Stimulated activated CD4-positive, alpha-beta T cell treated with anti-CD3 and anti-CD28 coated beads, TNF-alpha, amount 100 ng/mL, for 24 hours (primary cell): ENCODE measurements at places on chromosomes 4 and X.

- no peak for DNase-seq
Measured at GRCh38 chrX:116292183-116292582, 121.6 kb downstream of the AGTR2 start.

- DNase-seq = no peak
Measured at GRCh38 chrX:134426281-134426680, 33.7 kb upstream of the HPRT1 start.

GRCh38 chr4:8505229-8505628 lies 64.7 kb downstream of the TRMT44 start:
- DNase-seq = no peak

- no peak for DNase-seq
Measured at GRCh38 chrX:24292353-24292752, 21.5 kb downstream of the SUPT20HL2 start.

- no peak for DNase-seq
Measured at GRCh38 chrX:30779453-30780030, 109.5 kb downstream of the TAB3 start.

DNA sequence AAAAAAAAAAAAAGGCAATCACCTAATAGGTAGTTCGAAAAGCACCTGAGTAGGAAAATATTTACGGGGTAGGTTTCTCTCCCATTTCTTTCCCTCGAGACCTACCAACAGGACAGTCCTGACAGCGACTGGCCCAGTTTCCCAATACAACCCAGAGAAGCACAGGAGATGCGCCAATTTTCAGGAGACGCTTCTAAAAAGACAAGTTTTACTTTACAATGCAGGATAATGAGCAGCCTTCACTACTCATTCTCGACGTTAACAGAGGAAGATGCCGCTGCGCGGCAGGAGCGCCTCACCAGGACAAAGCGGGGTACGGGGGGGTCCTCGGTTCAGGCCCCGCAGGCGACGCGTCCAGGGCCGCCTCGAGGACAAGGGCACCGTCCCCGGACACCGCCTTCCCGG lies 708 bp downstream of the BCLAF3 start:
- DNase-seq = no peak

- DNase-seq = no peak
Measured at GRCh38 chr4:72587334-72587733, 18.3 kb upstream of the ADAMTS3 start.

DNA sequence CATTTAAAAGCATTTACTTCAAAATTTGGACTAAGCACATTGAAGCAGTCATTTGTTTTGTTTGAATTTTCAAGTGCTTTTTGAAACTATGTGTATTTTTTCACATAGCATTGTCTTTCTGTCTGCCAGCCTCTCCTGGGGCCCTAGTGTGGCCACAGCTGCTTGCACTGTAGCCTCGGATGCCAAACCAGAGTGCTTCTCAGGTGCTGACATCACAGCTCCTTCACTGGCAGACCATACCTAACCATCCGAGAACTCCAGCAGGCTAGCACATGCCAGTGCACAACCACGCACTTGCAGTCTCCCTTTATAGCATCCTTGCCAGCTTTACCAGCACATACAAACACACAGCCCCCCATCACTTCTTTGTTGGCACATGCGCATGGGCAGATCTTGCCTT lies 1019.7 kb downstream of the STPG2 start:
- DNase-seq = no peak

- peak; percentile 5 for DNase-seq
Measured at GRCh38 chr4:147019091-147019490, 73.4 kb upstream of the TTC29 start.

GRCh38 chr4:108166441-108167315 lies 2.1 kb downstream of the LEF1 start:
- no peak for DNase-seq

GRCh38 chrX:15418041-15418706 lies 34.0 kb upstream of the VEGFD start:
- no peak for DNase-seq

DNA sequence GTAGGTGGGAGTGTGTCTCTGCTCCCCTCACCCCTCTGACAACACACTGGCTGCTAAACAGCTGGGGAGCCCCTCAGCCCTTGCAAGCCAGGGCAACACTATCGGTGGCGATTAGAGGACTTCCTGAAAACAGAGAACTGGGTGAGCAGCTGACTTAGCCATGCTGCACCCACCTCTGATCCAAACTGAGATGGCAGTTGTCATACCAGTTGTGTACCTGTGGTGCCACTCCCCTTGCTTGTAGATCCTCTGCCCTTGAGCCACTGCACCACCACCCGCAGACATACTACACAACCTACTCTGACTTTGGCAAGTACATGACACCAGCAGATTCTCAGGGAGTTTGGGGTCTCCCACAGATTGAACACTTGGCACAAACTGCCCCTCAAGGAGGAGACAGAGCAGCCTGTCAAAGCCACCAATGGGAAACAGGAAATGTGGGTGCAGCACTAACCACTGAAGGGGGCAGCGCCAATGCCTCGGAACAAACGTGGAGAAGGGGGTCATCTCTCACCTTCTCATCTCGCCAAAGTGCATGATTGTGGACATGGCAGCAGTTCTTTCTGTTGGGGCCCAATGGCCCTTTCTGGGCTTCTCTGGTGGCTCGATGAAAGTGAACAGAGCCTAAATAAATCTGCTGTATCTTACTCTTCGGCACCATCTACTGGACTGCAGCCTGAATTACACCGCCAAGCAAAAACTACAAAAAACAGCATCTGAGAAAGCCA lies 119.8 kb downstream of the NEK1 start:
- no peak for DNase-seq

- no peak for DNase-seq
Measured at GRCh38 chr4:110296892-110297291, 98.5 kb upstream of the ELOVL6 start.

DNA sequence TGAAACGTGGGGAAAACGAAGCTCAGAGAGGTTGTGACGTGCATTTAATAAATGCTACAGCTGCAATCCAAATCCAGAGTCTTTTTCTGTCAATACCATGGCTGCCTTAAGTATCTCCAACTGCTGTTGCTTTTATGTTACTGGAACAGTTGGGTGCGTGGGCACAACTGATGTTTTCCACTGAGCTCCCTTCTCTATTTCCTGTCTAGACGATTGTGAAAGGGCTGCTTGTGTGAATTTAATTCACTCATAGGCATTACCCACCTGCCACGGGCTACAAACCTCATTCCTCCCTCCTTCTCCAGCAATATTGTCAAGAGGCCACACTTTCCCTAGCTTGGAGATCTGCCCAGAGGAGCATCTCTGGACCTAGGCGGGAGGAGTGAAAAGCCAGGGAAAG lies 526.0 kb downstream of the MID1IP1 start:
- peak; percentile 24 for DNase-seq

- DNase-seq = no peak
Measured at GRCh38 chr4:176845636-176846035, 52.9 kb upstream of the VEGFC start.

DNA sequence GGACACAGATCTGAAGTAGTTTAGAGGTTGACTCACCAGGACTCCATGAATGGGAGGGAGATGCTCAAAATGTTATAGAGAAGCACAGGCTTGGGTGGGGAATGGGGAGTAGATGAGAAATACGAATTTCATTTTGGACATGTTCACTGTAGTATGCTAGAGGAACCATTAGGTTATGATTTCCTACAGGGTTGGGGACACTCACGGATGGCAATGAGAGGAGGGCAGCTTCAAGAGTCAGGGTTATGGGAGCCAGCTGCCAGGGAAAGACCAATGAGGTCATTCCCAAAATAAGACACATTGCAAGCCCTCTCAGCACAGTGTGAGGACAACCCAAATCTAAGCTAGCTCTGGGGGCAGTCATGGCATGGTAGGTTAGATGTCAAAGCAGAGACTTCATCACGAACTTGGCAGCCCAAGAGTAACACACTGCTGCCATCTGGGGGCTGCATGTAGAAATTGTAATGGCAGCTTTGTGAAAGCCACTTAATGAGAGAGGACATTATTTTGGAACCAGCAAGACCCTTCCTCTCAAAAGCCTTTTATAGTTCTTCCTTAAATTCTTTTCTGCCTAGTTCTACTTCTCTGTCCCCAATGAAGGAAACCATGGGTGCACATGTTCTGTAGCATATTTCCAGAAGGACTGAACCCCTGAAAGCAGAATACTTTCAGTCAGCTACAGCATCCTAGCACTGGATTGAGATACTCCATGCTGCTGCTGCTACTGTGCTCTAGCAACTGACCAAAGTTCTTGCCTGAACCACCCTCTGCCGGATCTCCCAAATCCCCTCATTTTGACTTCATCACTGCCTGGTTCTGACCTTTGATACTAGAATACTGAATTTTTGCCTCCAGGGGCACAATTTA lies 16.2 kb upstream of the ZCCHC12 start:
- DNase-seq = peak; percentile 22

GRCh38 chrX:129945131-129945530 lies 37.3 kb upstream of the BCORL1 start:
- no peak for DNase-seq

GRCh38 chr4:102717448-102718092 lies 43.2 kb downstream of the MANBA start:
- no peak for DNase-seq

- DNase-seq = no peak
Measured at GRCh38 chrX:139795196-139795595, 87.2 kb upstream of the MCF2 start.

- DNase-seq = no peak
Measured at GRCh38 chr4:160825644-160826338, 1338.0 kb downstream of the FSTL5 start.

DNA sequence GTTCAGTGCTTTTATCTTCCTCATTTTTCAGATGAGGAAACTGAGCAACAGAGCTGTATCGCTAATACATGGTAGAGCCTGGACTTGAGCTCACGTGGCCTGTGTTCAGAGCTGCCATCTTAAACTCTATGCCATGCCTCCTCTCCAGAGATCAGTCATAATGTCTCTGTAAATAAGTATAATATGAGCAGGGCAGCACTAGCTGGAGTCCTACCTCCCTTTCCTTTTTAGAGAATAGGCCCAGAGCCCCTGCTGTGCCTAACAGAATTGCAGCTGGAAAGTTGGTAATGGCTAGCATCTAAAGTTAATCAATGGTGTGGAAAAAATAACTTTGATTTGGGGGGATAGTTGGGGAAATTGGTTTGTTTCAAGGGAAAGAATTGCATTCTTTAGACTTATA lies 20.4 kb downstream of the CASP6 start:
- no peak for DNase-seq

DNA sequence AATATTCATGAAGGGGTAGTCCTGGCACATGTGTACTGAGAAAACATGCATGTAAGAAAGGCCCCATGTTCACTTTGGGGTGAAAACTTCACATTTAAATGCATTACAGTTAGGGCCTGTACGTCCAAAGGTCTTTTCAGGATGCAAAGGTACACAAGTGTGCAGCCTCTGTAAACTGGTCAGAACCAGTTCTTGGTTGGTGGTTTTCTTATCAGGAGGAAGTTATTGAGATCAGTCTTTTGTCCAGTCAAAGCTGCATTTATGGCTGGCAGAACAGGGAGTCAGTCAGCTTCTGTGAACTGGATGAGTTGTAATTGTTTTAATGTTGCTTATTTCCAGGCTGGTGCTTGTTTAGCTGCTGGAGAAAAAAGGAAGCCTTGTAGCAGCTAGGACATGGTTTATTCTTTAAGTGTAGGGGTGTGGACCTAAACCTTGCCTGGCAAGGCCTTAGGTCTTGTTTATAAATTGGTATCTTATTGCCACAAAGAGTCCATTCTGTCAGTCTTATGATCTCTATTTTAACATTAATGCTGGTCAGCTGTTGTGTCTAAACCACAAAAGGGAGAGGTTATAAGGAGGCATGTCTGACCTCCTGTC lies 1906.6 kb upstream of the TENM3 start:
- DNase-seq = no peak

- no peak for DNase-seq
Measured at GRCh38 chr4:76589872-76590797, 155.1 kb downstream of the SHROOM3 start.

DNA sequence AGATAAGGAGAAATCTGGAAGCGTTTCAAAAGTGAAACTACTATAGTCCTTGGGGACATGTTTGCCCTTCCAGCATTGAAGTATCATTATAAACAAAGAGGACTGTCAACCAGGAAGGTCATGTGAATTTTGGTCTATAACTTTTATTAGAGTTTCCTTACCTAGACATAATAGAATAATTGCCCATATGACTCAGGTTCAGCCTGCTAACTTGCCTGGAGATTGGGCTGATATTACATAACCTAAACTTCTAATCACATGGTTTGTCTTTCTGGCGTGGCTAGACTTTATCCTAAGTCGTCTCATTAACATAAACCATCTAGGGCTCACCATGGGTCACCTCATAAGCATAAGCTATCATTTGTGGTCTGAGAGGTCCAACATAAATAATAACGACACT lies 775.9 kb downstream of the CENPC start:
- DNase-seq = no peak

- no peak for DNase-seq
Measured at GRCh38 chrX:86981326-86981879, 536.2 kb upstream of the KLHL4 start.

GRCh38 chr4:128823025-128823661 lies 13.6 kb downstream of the JADE1 start:
- no peak for DNase-seq

GRCh38 chr4:160318567-160319220 lies 1215.8 kb downstream of the RAPGEF2 start:
- no peak for DNase-seq

DNA sequence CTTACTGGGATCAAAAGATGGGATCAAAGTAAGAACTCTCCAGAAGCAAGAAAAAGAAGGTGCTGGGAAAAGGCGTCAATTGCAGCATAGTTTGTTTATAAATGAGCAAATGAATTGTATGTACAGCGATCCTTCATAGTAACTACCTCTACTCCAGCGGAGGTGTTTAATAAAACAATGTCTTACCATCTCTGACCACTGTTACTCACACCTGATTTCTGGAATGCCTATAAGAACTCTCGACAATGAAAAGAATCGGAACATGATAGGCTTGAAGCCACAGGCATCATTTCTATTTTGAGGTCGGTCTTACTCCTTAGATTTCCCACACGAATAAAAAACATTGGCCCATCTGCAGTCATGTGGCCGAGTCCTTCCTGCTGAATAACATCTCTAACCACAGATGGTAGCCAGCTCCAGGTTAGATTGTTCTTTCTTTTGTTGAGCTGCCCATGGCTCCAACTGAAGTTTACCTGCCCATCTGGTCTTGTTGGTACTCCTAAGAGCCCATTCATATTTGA lies 67.6 kb downstream of the CLDN34 start:
- no peak for DNase-seq

- no peak for DNase-seq
Measured at GRCh38 chr4:73066928-73067327, 2.6 kb downstream of the COX18 start.

DNA sequence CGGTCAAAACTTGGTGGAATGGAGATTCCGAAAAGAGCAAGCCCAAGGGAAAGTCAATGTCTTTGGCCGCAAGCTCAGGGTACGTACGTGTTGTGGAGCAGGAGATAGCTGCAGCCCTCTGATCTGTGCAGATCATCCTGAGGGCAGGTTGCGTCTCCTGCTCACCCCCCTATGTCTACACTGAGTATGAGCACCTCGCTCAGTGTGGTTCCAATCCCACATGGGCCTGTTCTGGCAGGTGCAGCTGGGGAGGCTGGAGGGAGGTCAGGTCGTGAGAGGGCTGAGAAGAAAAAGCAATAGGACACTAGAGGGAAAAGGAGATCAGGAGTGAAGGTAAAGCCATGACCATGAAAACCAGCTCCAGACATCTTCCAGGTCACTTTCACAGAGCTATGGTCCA lies 142.1 kb downstream of the DCTD start:
- no peak for DNase-seq

GRCh38 chr4:186728631-186729271 lies 5.1 kb upstream of the FAT1 start:
- DNase-seq = no peak
